T-helper 22 cell (primary cell): ENCODE measurements at places on chromosomes 11 and 22.

- no peak for DNase-seq
Measured at GRCh38 chr11:2750682-2751522, 51.1 kb upstream of the KCNQ1OT1 start.

DNA sequence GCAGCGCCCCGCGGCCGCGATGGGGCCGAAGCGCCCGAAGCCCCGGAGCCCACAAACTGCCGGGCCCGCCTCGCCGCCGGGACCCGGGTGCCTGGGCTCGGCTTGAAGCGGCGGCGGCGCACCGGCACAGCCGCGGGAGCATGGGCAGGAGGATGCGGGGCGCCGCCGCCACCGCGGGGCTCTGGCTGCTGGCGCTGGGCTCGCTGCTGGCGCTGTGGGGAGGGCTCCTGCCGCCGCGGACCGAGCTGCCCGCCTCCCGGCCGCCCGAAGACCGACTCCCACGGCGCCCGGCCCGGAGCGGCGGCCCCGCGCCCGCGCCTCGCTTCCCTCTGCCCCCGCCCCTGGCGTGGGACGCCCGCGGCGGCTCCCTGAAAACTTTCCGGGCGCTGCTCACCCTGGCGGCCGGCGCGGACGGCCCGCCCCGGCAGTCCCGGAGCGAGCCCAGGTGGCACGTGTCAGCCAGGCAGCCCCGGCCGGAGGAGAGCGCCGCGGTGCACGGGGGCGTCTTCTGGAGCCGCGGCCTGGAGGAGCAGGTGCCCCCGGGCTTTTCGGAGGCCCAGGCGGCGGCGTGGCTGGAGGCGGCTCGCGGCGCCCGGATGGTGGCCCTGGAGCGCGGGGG is 346 bp downstream of the FJX1 start:
- no peak for DNase-seq

- DNase-seq, result no peak
Measured at GRCh38 chr11:12179019-12179418, 68.6 kb downstream of the MICAL2 start.

DNA sequence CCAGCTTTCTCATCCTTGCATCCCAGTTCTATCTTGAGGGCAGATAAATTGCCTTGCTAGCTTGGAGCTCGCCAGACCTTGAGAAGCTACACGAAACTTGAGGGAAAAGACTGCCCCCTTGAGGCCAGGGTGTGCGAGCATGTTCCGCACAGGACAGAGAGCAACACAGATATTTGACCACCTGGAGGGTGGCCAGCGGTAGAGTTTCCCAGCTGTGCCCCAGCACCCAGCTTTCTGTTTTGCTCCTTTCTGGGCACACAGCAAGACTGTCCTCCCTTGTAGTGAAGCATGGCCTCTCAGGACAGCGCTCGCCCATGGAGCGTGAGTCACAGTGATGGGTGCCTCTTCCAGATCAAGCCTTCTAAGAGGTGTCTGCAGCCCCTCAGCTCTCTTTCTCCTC is 23.5 kb downstream of the SPATA19 start:
- DNase-seq, result no peak

GRCh38 chr11:3929649-3930048 is 74.2 kb downstream of the STIM1 start:
- no peak for DNase-seq

GRCh38 chr11:69086152-69087132 is 37.7 kb downstream of the TPCN2 start:
- no peak for DNase-seq

- DNase-seq, result no peak
Measured at GRCh38 chr22:45291931-45292290, 7.2 kb downstream of the UPK3A start.

DNA sequence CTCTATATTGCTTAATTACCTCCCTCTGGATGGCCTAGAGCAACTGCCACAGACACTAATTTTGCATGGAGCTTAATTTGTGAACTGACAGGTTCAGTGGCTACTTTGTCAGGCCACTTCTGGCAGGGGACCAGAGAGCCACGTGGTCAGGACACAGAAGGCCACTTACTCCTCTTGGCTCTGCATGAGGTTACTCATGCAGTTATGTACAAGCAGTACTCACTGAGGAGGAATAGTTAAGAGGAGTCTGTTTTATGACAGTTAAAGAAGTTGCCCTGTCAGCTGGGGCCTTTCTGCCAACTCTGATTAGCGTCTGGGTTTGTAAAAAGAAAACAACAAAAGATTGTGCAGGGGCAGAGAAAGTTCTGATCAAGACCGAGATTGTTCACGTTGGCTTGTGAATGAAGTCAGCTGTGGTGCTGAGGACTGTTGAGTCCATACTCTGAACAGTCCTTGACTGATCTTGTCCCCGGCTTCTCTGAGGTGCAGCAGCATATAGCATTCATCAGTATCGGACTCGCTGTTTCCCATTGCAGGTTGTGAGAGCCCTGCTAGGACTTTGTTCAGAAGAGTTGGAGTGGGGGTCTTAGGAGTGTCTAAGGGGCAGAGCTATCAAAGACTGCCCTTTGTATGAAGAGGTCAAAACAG is 41.4 kb downstream of the PPFIBP2 start:
- DNase-seq, result no peak

DNA sequence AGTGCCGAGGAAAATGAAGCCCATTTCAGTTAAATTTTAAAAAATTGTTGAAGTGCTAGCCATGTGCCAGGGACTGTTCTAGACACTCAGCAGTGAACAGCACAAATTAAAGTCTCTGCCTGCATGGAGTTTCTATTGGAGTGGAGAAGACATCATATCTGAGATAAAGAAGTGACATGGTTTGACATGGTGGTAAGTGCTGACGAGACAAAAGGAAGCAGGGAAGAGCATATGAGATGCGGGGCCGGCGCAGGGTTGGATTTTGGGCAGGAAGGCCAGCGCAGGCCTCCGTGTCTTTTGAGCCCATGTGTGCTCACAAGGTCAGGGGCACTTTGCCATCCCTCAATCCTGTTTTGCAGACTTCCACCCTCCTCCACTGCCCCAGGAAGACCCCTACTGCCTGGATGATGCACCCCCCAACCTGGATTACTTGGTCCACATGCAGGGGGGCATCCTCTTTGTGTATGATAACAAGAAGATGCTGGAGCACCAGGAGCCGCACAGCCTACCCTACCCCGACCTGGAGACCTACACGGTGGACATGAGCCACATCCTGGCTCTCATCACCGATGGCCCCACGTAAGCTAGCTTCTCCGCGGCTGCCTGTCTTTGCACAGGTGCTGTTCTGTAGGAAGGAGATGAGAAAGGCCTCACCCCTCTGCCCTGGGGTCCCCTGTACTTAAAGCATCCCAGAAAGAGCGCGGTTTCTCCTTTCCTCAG is 29.6 kb downstream of the AMPD3 start:
- DNase-seq, result no peak

- no peak for DNase-seq
Measured at GRCh38 chr22:21593406-21594232, 26.1 kb downstream of the UBE2L3 start.

DNA sequence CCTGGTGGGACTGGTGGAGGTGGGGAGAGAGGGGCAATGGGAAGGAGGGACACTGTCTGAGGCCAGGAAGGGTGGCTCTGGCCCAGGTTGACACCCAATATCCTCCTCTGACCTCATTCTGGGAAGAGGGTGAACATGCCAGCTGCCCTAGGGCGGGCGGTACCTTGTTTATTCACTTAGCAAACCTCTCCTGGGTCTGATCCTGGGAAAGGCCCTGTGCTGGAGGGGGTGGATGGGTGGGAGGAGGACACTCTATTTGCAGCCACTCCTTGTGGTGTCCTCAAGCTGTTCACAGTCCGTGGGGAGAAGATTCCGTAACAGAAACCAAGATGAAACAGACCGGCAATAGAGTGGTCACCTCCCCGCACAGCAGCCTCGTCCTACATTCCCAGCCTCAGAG is 49.7 kb upstream of the EIF3D start:
- no peak for DNase-seq

DNA sequence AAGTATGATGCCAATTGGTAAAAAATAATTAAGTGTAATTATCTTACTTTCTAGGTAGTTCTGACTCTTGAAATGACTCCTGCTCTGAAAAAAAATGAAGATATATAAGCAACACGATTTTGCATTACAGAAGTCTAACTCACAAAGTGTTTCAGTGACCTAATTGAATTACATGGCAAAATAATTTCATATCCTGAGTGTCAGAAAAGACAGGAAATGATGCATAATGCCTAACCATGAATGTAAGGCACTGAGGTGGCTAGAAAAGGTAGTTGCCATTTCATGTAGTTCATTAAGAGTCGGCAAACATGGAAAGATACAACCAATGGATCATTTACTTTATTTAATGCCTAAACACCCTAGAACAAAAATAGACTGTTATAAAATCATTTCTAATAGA is 113.5 kb downstream of the GUCY1A2 start:
- DNase-seq, result no peak

DNA sequence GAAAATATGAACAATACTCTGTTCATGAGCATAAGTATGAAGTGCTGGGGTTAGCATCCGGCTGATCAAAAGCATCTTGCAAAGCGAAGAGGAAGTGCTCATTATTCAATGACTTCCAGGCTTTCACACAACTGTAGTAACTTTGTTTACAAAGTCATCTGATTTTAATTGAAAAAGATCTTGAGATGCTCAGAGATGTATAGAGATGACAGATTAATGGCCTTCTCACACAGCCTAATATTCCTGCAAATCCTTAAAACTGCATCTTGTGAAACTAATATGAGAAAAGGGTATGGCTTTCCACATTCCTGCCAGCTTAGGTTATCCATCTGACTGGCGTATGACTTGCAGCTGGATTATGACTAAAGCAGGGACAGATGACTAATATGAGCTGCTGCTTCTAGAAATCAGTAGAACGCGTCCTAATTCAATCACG is 125.4 kb downstream of the CASP12 start:
- DNase-seq, result no peak

- DNase-seq, result no peak
Measured at GRCh38 chr22:33402325-33402724, 344.1 kb upstream of the SYN3 start.

DNA sequence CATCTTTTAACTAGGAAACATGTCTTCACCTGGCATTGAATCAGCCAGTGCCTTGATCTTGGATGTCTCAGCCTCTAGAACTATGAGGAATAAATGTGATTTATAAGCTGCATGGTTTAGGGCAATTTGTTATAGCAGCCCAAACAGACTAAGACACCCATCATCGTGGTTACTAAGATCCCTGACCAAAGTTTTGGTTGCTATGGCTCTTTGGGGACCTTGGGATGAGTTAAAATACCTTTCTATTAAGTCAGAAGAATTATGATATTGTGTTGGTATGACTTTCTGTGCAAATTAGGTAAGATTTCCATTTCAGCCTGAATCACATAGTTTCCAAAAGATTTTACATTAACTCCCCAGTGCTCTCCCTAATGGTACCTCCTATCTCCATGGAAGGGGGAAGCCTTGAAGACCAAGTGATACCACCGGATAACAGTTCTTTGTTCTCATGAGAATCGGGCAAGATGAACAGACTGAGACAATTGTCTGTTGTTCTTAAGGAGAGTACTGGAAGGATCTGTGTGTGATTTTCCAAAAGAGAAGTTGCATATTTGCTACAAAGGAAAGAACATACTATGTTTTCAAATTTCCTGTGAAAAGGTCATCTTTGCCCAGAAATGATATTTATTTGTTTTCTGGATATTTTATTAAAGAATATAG is 60.4 kb upstream of the UBASH3B start:
- DNase-seq, result no peak

GRCh38 chr11:2837096-2837601 is 48.4 kb downstream of the CDKN1C start:
- DNase-seq, result no peak

GRCh38 chr11:61972672-61973475 is 5.4 kb upstream of the FTH1 start:
- DNase-seq, result no peak

GRCh38 chr11:79244241-79244772 is 196.5 kb downstream of the TENM4 start:
- no peak for DNase-seq

DNA sequence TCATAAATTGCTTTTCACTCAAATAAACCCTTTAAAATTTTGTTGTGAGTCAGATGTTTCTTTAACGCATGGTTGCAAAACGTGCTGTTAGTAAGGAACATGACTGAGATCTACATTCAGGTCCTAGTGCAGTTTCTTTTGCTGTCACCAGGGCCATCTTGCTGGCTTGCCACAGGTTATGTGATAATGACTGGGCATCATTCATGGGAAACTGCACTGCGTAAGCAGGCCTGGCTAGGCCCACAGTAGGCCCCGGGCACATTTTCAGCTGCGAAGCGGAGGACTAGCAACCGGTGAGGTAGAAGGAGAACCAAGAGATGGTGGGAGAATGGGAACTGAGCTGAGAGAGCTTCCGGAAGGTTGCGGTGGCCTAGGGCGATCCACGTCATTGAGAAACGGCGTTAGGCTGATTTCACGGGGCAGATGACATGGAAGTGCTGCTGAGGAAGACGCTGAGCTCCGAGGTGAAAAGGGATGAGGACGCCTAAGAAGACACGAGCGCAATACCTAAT is 3.2 kb upstream of the KLHDC7B start:
- DNase-seq, result no peak

DNA sequence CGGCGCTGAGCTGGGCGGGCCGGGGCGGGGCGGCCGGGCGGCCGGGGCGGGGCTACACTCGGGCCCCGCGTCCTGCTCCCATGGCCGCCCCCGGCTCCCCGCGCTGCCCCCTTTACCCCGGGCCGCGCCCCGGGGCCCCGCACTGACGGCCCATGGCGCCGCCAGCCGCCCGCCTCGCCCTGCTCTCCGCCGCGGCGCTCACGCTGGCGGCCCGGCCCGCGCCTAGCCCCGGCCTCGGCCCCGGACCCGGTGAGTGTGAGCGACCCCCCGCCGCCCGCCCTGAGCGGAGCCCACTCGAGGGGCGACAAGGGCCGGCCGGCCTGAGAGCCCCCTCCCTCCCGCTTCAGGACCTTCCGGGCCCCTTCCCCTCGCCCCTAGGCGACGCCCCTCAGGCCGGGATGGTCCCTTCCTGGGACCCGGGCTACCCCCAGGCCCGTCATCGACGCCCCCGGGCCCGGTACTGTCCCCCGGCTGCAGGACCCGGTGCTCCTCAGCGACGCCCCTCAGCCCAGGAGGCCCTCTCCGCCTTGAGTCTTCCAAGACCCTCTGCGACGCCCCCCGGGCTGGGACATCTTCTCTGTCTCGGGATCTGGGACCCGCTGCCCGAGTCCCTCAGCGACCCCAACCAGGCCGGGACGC is at the start of gene KREMEN1:
KREMEN1 (plus strand) TSS at position 57 of the 639 bp plus-strand sequence; CDS start at position 153, 96 bp downstream.
- DNase-seq, result no peak

- DNase-seq, result no peak
Measured at GRCh38 chr22:20748731-20749428, 25.0 kb upstream of the SERPIND1 start.

GRCh38 chr22:40021401-40022000 is 26.7 kb downstream of the FAM83F start:
- no peak for DNase-seq

- no peak for DNase-seq
Measured at GRCh38 chr11:7901319-7901854, 29.7 kb downstream of the OR10A6 start.

GRCh38 chr11:86138958-86139357 is 70.1 kb upstream of the PICALM start:
- no peak for DNase-seq

- DNase-seq, result no peak
Measured at GRCh38 chr11:13314676-13315394, 37.2 kb downstream of the BMAL1 start.

DNA sequence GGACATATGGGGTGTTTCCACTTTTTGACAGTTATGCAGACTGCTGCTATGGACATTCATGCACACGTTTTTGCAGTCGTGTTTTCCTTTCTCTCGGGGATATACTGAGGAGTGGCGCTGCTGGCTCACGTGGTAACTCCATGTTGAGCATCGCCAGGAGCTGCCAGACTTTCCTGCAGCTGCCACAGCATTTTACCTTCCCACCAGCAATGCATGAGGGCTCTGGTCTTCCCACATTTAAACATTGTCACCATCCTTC is 95.4 kb downstream of the TBC1D22A start:
- no peak for DNase-seq

- no peak for DNase-seq
Measured at GRCh38 chr11:73129198-73129597, 12.9 kb downstream of the FCHSD2 start.
